ENCODE measurements at places on chromosomes 13 and 19.

- no peak for DNase-seq
Observed at GRCh38 chr13:110696776-110697175, 9.1 kb downstream of the CARS2 start.

DNA sequence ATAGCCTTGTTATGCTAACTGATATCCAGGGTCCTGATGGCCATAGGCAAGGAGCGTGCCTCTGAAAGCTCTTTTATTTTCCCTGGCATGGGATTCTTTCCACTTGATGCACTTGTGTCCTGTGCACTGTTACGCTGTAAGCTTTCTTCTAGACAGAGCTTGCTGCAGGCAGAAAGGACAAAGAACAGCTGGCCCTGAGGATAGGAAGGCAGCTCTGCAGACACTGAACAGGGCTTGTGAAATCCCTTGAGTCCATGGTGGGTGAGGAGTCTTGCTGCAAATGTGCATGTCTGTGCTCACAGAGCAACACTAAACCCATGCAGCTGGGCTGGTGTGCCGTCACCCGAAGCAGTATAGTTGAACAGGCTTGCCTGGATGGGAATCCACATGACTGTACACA is 126.6 kb downstream of the AKAP11 start:
- no peak for DNase-seq

DNA sequence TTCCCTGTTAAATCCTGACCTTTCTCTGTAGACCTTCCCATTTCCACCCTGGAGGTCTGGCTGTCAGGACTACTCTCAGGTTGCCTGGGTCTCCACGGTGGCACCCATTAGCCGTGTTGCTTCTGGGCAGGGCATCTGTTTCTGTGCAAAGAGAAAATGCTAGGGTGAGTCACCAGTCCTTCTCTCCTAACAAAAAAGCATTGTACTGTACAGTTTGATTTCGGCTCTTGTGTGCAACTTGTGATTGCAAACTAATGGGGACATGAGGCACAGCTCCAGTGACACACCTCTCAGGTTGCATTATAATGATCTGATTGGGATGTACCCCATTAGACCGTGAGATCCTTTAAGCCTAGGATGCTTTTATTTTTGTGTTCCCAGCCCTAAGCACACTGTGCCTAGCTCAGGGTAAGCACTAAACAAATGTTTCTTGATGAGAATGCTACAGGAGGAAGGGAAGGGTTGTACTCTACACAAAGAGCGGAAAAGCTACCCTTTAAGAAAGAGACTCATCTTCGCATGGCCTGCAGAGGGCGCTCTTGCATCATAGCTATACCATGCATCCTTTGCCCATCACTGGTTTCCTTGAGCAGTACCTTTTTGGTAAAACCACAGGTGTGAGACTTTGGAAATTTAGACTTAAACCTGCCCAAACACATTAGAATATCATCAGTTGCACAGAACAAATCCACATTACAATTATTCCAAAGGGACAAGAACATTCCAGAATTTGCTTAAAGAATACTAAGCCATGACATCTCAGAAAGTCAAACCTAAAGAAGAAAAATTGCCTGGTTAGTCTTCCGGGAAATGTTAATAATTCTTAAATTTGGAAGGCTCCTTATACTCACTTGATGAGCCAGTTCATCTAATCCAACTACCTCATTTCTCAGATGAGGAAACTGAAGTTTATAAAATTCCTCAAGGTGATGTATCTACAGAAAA is 20.3 kb upstream of the TRIM13 start:
- DNase-seq, result peak; percentile 66

DNA sequence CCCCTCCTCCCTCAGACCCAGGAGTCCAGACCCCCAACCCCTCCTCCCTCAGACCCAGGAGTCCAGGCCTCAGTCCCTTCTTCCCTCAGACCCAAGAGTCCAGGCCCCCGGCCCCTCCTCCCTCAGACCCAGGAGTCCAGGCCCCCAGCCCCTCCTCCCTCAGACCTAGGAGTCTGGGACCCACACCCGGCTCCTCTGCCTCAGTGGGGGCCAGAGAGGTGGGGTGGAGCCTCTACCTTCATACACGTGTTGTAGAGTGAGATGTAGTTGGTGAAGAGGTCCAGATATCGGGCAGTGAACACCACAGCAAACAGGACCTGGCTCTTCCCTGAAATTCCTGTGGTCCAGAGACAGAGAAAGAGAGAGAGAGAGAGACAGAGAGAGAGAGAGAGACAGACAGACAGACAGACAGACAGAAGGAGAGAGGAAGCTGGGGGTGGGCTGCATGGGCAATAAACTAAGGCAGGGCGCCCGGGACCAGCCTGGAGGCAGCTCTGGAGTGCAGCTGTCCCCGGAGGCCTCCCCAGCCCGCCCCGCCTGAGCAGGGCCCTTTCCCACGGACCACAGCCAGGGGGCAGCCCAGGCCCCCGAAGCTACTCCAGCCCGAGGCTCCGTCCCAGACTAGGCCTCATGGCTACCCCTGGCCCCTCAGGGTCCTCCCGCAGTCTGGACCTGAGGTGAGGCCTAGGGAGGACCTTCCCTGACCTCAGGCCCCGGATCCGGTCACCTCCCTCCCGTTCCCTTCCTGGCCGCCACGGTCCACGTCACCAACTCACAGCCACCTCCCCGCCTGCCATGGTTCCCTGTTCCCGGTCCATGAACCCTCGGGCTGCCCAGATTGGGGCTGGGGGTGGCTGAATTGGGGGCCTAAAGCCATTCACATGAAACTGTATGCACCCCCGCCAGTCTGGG is 907 bp downstream of the KDELR1 start:
- DNase-seq, result peak; percentile 56

- no peak for DNase-seq
Observed at GRCh38 chr13:46487748-46488147, 65.2 kb upstream of the LRCH1 start.

DNA sequence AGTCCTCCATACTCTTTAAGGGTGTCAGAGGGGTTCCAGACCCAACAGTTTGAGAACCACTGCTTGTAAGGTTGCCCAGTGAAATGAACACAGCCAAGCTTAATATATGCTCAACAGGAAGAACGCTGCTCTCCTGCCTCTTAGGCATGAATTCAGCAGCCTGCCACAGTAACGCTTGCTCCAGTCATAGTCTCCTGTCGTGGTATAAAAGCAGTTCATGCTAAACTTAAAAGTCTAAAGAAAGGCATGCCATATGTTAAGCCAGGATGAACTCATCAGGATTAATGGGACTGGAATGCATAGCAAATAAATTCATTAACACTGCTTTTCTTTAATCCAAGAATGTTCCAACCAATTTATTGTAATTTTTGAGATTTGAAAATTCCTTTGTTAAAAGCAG is 38.7 kb downstream of the SLC7A1 start:
- no peak for DNase-seq

- peak; percentile 53 for DNase-seq
Observed at GRCh38 chr13:110714797-110715394, 1.4 kb downstream of the ING1 start.
